ENCODE measurements at places on chromosomes 2 and 18.

DNA sequence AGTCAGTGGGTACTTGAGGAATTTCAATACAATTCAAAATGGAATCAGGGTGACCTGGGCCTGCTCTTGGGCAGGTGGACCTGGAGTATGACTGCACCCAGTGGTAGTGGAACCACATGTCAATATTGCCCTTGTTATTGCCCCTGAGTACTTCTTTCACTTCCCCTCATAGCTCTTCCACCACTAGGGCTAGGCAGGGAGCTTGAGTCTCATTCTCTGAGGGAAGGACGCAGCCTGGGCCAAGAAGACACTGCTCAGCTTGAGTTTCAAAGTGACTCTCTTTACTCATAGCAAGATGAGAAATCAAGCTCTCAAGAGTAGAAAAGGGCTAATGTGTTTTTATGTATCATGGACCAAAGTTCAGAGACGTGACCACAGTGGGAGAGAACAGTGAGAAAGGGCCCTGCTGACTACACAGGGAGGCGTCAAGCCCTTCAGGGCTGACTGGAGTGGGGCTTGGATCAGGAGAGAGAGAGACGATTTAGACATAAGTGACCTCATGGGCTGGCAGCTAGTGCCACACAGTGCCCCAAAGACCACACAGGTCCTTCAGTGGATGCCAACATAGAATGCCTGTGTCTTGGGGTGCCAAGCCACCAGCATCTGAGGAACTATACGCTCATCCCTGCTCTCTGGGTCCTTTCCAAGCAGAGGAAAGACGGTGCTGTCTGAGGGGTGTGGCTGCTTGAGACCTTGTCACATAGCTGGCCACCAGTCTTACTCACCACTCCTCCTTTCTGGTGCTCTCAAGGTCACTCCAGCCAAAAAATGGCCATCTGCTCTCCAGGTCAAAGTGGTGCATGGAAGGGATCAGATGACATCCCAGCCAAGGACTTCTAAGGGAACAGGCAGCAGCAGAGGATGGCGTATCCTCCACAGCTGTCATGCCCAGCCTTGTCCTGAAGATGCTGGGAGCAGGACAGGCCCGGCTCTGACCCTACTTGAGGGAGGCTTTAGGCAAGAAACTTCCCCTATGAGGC lies 13.0 kb downstream of the PTMA start:
- H3K4me3 ChIP-seq: no peak overlapping the region
- no peak overlapping the region for H3K27ac ChIP-seq
- H3K4me1 ChIP-seq: no peaks in the 10 kb centered on the region
- H3K36me3 ChIP-seq: no peaks in the 10 kb centered on the region
- no peaks in the 10 kb centered on the region for H3K27me3 ChIP-seq

DNA sequence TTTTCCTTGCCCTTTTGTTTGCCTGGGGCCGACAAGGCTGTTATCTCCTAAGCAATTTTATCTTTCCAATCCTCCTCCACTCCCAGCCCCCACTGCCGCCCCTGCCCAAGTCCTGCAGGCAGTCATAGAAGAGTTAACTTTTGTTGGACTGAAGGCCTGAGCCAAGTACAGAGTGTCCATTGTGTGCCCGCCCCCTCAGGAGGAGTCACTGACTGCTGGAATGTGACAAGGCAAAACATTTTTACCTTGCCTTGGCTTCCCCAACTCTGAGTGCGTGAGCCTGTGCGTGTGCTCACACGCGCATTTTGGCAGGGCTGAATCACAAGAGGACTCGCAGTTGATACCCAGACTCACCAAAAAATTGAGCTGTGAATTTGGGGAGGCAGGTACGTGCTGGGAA lies 16.2 kb downstream of the SETBP1 start:
- H3K27ac ChIP-seq: peak overlapping the region; percentile 9
- H3K4me1 ChIP-seq: no peaks in the 10 kb centered on the region
- peak overlapping the region; percentile 10 for H3K4me3 ChIP-seq

GRCh38 chr18:57060814-57061213 lies 86.1 kb upstream of the BOD1L2 start:
- H3K36me3 ChIP-seq: no peaks in the 10 kb centered on the region
- H3K4me1 ChIP-seq: no peaks in the 10 kb centered on the region
- H3K4me3 ChIP-seq: no peak overlapping the region
- DNase-seq: no peak
- no peaks in the 10 kb centered on the region for H3K27me3 ChIP-seq
- no peak overlapping the region for H3K27ac ChIP-seq

DNA sequence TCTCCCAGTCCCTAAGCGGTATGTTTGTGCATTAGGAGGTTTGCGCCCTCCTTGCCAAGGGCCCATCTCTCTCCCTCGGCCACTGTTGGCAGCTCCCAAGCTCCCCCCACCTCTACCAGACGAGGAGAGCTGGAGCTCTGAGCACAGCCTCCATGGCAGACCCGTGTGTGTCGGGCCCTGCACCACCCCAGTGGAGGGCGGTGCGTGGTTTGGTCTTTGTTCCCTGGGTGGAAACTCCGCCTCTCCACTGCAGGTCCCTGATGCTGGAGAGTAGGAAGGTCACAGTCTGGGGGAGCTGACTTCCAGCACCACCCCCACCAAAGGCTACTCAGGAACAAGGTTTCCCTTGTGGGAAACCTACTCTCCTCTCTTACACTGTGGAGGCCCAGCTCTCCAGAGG lies 162.6 kb upstream of the FHL2 start:
- H3K4me1 ChIP-seq: no peaks in the 10 kb centered on the region
- H3K36me3 ChIP-seq: no peaks in the 10 kb centered on the region
- H3K4me3 ChIP-seq: no peak overlapping the region
- no peak overlapping the region for H3K27ac ChIP-seq

DNA sequence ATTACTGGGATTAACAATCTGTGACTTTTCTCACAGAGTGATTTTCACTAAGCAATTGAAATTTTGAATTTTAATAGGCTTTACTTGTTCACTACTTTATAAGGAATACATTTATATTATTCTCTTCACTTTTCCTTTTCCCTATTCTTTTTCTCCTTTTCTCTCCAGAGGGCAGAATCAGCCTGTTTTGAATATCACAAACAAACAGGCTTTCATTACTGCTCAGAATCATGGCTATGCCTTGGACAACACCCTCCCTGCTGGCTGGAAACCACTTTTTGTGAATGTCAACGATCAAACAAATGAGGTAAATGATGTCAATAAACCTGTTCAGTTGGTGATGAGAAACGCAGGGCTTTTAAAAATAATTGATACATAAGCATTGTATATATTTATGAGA lies 35.3 kb downstream of the CPS1 start:
- no peaks in the 10 kb centered on the region for H3K36me3 ChIP-seq
- H3K27ac ChIP-seq: no peak overlapping the region
- no peaks in the 10 kb centered on the region for H3K4me1 ChIP-seq
- no peaks in the 10 kb centered on the region for H3K27me3 ChIP-seq

DNA sequence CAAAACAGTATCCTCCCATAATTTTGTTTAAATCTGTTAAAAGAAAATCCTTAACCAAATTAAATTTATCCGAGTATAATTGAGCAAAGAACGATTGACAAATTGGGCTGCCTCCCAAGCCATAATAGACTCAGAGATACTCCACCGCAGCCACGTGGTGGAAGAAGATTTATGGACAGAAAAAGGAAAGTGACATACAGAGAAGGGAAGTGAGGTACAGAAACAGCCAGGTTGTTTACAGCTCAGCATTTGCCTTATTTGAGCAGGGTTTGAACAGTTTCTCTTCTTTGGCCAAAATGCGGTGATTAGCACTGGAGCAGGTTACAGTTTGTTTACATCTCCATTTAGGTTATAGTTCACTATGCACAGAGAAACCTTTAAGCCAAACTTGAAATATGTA lies 60.8 kb downstream of the KYNU start:
- no peak overlapping the region for H3K27ac ChIP-seq
- no peak for DNase-seq
- H3K27me3 ChIP-seq: no peaks in the 10 kb centered on the region
- H3K4me3 ChIP-seq: no peak overlapping the region

DNA sequence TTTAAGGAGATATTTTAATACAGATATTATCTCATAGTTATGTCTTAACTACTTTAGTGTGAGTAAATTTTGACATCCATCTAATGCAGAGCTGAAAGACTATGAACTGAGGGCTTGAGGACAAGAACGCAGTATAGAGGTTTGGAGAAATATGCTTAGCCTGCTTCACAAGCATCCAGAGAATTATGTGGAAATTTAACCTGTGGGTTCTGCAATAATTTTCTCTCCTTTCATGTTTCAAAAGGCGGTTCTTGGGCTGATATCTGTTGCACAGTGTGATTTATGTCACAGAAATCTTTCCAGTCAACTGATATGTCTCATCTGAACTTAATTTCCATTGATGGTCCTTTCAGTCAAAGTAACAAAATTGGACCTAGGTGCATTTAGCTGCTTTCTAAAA lies 371.9 kb upstream of the VRK2 start:
- H3K36me3 ChIP-seq: no peaks in the 10 kb centered on the region
- DNase-seq: no peak
- no peak overlapping the region for H3K27ac ChIP-seq
- no peak overlapping the region for H3K4me3 ChIP-seq

GRCh38 chr2:129233751-129234406 lies 745.6 kb upstream of the RAB6C start:
- H3K36me3 ChIP-seq: no peaks in the 10 kb centered on the region
- DNase-seq: no peak
- no peaks in the 10 kb centered on the region for H3K27me3 ChIP-seq
- H3K4me3 ChIP-seq: no peak overlapping the region
- H3K4me1 ChIP-seq: no peaks in the 10 kb centered on the region

- no peaks in the 10 kb centered on the region for H3K4me1 ChIP-seq
- H3K36me3 ChIP-seq: no peaks in the 10 kb centered on the region
- no peaks in the 10 kb centered on the region for H3K27me3 ChIP-seq
- no peak for DNase-seq
These were observed 109.0 kb upstream of the STPG4 start for GRCh38 chr2:47264143-47264542.

- H3K27ac ChIP-seq: no peak overlapping the region
- H3K27me3 ChIP-seq: no peaks in the 10 kb centered on the region
- H3K4me1 ChIP-seq: no peaks in the 10 kb centered on the region
- no peak overlapping the region for H3K4me3 ChIP-seq
- no peaks in the 10 kb centered on the region for H3K36me3 ChIP-seq
- no peak for DNase-seq
These were observed 45.3 kb upstream of the PXDN start for GRCh38 chr2:1789610-1790009.

- H3K4me1 ChIP-seq: no peaks in the 10 kb centered on the region
- DNase-seq: no peak
- H3K36me3 ChIP-seq: no peaks in the 10 kb centered on the region
- no peaks in the 10 kb centered on the region for H3K27me3 ChIP-seq
- no peak overlapping the region for H3K27ac ChIP-seq
- H3K4me3 ChIP-seq: no peak overlapping the region
These were observed 39.9 kb upstream of the RBMS1 start for GRCh38 chr2:160533482-160533881.

GRCh38 chr18:67634631-67635338 lies 118.3 kb upstream of the DSEL start:
- H3K27ac ChIP-seq: no peak overlapping the region
- H3K27me3 ChIP-seq: no peaks in the 10 kb centered on the region
- H3K36me3 ChIP-seq: no peaks in the 10 kb centered on the region
- DNase-seq: no peak
- H3K4me3 ChIP-seq: no peak overlapping the region

GRCh38 chr2:202669841-202670240 lies 35.1 kb downstream of the FAM117B start:
- no peaks in the 10 kb centered on the region for H3K27me3 ChIP-seq
- H3K36me3 ChIP-seq: no peaks in the 10 kb centered on the region
- no peak overlapping the region for H3K27ac ChIP-seq
- DNase-seq: no peak
- H3K4me1 ChIP-seq: peaks cover 10% of the 10 kb centered on the region

Measured in tibial nerve (tissue), 4 donors.